ENCODE measurements at places on chromosomes 16 and 17. TPM values are rescaled to one million over a fixed set of nuclear protein-coding genes. Genes with fewer than 3 reads are reported as not detected.

HBQ1 gene
- total RNA-seq, result not detected

SMIM36 gene
- not detected for total RNA-seq

CLEC18A gene
- 0.13 TPM for total RNA-seq

KRTAP1-1 gene
- total RNA-seq, result not detected

IRX5 gene
- not detected for total RNA-seq

CFAP52 gene
- not detected for total RNA-seq

CA10 gene
- not detected for total RNA-seq

GLP2R gene
- not detected for total RNA-seq

BCL6B gene
- total RNA-seq, result 0.24 TPM

Data from CD8-positive, alpha-beta memory T cell (primary cell).